ENCODE measurements at places on chromosomes 3 and 15.

- DNase-seq = no peak
These were observed 26.4 kb upstream of the RPS17 start for GRCh38 chr15:82566690-82567089.

DNA sequence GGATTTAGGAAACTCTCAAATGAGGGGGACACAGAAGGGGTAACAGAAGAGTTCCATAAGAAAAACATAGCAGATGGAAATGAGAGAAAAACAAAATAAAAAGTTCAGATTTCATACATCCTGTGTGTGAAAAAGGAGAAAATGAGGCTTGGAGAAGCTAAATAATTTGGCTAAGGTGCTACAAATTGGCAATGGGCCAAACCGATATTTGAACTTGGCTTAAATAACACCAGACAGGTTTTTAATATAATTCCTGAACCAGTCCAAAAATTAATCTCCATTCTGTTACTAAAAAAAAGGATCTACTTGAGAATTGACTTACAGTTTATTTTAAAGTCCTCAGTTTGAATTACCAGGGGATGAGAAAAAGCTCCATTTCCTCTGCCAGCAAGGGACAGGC lies 342.9 kb upstream of the DPH6 start:
- no peak for DNase-seq

- no peak for DNase-seq
These were observed 1.8 kb upstream of the FAN1 start for GRCh38 chr15:30901889-30902288.

DNA sequence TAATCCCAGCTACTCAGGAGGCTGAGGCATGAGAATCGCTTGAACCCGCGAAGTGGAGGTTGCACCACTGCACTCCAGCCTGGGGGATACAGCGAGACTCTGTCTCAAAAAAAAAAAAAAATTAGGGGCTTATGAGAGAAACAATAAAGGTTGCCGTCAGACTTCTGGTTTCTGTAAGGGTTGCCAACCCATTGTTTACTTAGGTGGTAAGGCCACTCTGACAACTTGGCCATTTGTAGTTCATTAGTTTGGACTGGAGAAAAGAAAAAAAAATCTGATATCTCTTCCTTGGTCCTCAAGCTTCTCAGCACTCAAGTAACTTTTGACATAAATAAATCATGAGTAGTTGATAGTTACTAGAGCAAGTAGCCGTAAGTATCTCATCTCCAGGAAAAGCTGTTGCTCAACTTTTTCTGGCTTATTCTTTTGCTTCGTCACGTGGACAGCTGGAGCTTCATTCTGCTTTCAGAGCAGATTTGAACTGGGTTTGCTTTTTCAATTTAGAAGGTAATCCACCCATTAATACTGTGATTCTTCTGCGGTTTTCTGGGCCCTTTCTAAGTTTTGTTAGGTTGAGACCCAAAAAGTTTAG lies 9.4 kb downstream of the SNX1 start:
- DNase-seq = no peak

DNA sequence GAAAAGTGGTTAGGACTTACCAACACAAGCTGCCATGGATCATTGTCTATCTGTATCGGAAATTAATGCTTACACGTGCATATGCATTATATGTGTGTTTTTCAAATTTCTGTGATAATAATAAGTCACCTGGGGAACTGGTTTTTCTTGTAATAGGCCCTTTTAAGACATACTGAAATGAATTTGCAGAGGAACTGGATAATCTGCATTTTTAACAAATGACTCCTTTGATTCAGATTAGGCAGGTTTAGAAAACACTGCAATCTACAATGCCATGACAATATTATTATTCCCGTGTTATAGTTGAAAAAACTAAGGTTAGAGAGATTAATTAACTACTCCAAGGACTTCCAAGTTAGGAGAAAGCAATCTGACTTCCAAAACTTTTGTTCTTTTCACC lies 23.4 kb downstream of the STRIT1 start:
- DNase-seq = no peak

DNA sequence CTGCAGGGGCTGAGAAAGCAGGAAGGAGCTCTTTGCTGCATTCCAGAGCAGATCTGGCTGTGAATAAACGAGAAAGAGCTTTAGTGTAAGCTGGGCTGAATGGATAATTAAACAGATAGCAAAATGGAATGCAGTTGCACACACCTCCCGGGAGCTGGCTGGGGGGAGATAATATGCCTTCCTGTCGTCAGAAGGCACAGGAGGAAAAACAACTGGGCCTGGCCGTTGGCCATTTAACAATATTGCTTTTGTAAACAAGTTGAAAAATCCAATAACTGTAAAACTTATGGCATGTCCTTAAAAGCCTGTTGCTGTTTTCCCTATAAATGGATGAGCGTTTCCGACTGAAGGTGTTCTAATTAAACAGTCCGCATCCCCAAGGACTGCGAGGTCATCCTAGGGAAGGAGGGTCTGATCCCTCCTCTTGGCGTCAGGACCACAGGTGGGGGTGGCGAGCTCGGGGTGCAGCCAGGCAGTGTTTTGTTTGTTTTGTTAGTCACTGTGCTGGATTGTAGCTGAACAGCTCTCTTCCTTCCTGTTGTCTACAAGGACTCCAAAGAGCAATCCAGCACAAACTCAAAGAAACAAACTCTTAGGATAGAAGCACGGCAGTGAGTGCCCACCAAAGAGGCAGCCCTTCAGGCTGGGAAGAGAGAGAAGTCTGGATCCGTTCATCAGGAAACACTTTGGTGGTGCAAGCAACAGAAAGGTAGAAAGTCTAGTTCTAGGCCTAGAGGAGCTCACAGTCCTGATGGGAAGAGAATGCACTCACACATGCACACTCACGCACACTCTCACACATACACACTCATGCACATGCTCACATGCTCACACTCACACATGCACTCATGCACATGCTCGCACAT lies 133.4 kb upstream of the SMAD3 start:
- no peak for DNase-seq

- DNase-seq = no peak
These were observed 133.6 kb upstream of the MRPL3 start for GRCh38 chr3:131636266-131636775.

- DNase-seq = no peak
These were observed 76.3 kb downstream of the DTWD1 start for GRCh38 chr15:49697121-49697520.

- DNase-seq = no peak
These were observed 18.4 kb upstream of the CMTM7 start for GRCh38 chr3:32373276-32373675.

- DNase-seq = no peak
These were observed 5.8 kb downstream of the SLC12A6 start for GRCh38 chr15:34331809-34332208.

DNA sequence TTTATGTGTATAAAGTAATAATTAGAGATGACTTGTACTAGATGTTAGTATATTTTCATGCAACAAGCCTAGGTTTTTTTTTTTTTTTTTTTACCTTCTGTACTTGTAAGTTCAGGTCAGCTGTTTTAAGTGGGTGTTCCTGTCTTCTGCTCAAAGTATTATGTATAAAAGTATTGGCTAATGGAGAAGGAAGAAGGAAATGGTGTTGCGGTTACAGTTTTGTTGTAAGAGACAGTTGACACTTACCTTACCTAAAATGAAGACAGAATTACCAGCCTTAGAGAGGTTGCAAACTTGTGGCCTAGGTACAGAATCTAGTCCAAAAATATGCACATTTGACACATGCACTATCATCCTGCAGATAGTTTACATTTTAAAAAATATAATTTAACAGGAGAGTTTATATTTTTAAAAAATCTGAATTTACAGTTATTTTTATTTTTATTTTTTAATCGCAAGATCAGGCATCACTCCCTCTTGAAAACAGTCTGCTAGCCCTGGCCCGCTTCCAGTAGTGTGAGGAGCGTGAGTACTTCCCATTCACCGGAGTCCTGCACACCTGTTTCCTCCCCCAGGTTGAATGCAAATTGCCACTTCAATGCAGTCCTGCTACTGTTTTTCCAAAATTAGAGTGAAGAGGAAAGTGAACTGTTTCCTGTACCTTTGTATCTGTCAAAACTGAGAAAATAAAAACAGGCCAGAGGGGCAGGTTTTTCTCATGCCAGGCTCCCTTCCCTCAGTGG lies 224.3 kb upstream of the SOX2 start:
- no peak for DNase-seq

GRCh38 chr15:78056714-78057269 lies 20.7 kb downstream of the TBC1D2B start:
- peak; percentile 49 for DNase-seq

- no peak for DNase-seq
These were observed 14.3 kb downstream of the PPCDC start for GRCh38 chr15:75037685-75038084.

- no peak for DNase-seq
These were observed 289.5 kb upstream of the RGMA start for GRCh38 chr15:93378558-93378957.

- DNase-seq = no peak
These were observed 34.0 kb downstream of the ARIH2 start for GRCh38 chr3:48952510-48953118.

GRCh38 chr3:187963003-187963676 lies 190.8 kb upstream of the LPP start:
- DNase-seq = no peak

- no peak for DNase-seq
These were observed 253.5 kb upstream of the ZPLD1 start for GRCh38 chr3:102181175-102181920.

GRCh38 chr15:50815958-50816590 lies 50.6 kb upstream of the SPPL2A start:
- no peak for DNase-seq

GRCh38 chr3:196174652-196175051 lies 36.5 kb downstream of the ZDHHC19 start:
- DNase-seq = no peak

DNA sequence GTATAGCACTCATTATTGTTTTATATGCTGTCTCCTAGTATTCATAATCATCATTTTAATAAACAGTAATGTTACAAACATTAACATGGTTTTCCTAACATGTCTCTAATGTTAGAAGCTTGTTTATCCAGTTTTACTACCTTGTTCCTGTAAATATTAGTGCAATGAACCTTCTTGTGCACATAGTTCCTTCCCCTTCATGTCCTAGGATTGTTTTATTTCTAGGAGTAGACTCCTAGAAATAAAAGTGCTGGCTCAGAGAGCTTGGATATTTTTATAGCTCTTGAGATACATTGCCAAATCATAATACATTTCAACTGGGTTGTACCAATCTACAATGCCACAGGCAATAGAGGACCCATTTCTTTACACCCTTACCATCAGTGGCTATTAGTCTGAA lies 161.3 kb downstream of the SV2B start:
- no peak for DNase-seq

- DNase-seq = no peak
These were observed 7.1 kb upstream of the LXN start for GRCh38 chr3:158679547-158680000.

DNA sequence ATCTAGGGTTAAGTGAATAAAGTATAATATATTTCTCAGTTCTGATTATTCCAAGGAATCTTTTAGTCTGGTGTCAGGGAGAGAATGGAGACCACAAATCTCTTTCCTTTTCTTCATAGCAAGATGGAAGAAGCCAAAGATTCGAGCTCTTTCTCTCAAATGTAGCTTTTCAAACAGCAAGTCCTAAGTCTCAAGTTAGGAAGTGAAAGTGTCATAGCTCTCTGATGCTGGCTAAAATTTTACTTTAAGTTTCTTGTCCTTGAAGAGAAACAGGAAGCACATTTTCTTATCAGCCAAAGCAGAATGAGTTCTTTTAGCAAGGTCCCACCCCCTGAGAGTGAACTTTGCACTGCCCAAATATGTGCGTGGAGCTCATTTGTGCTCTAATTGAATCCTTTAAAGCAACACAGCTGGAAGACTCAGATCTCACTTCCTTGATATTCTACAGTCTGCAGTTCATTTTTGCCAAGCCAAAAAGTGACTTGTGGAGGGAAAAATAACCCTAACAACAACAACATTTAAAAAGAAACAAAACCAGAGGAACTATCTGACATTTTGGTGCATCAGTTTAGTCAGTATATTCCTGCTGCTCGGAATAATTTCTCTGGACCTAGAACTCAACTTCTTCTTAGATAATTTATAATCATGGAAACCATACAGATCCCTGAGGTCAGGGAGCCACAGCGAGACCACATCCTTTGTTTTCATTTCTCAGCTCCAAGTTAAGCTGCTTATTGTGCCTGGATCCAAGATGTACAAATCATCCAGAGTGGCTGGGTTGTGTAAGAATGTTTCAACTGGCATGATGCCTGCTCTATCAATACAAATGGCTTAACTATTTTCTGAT lies 238.7 kb upstream of the P2RY1 start:
- DNase-seq = no peak

GRCh38 chr3:32420126-32421038 lies 28.7 kb downstream of the CMTM7 start:
- no peak for DNase-seq

DNA sequence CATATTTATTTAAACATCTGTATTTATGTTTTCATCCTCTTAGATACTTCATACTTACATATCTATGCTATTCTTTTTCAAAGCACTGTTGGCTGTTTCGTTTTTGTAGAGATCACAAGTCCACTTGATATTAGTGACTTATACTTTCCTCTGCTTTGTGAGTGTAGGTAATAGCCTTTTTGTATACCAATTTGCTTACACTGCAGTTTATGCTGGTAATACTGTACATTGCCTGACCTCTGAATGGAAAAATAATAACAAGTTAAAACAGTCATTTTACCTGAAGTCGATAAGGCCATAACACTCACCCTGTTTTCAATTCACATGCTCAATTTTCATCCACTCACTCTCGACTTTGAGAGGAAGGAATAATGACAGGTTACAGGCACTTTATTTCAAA lies 89.9 kb upstream of the NANOGP8 start:
- no peak for DNase-seq

DNA sequence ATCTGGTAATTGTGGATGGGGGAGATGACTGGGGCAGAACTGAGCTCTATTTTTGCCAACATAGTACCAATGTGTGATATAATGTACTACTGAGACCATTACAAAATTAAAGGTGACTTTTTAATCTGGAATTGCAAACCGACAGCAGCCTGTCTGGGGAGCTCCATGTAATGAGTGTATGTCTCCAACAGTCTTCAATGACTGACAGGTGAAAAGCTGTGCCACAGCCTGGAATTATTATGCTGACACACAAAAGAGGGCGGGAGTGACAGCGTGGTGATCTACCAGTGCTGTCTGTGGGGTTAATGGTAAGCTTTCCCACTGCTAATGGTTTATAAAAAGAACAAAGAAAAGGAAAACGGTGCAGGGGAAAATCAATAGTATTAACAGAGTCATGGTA lies 143.4 kb downstream of the CLSTN2 start:
- no peak for DNase-seq

GRCh38 chr3:134675726-134676256 lies 25.0 kb upstream of the KY start:
- no peak for DNase-seq
